ENCODE measurements at places on chromosomes 6 and 20.
A peak's percentile ranks its signal among the peaks of the same experiment; 100 is the strongest.

GRCh38 chr6:160960839-160961238 lies 30.7 kb upstream of the MAP3K4 start:
- no peak for DNase-seq

GRCh38 chr6:15585760-15586214 lies 77.0 kb downstream of the DTNBP1 start:
- DNase-seq, result no peak

DNA sequence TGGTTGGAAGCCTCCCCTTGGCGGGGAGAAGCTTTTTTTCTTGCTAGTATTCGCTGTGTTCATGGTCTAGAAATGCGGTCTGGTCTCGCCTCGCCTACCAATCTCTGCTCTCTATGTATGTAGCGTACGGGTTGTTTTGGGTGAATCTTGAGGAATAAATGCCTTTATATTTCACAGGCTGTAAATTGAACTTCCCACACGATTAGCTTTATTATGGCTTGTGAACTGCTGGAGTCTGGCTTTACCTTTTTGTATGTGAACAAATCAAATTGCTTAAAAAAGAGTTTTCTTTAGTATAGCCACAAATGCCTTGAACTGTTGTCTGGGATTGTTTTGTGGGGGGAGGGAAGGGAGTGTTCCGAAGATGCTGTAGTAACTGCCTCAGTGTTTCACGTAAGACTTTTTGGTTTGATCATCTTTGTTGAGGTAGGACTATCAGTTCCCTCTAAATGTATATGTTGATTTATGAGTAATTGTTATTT lies 2.2 kb downstream of the INSM1 start:
- no peak for DNase-seq

DNA sequence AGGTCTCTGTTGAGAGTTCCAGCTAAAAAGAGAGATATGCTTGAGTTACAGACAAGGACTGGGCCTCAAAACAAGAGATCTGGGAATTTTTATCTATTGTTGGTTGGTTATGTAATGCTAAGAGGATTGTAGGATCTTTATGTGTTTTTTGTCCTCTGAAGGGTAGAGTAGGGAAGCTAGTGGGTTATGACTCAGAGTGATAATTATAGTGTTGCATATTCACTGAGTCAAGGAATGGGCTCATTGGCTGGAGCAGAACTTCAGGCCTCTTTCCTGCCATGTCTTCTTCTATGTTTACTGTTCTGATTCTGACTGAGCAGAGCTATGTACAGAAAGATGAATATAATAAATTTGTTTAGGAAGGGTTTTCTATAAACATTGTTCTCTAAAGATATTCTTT lies 66.1 kb upstream of the NOX3 start:
- DNase-seq, result no peak

GRCh38 chr6:161418463-161418945 lies 144.6 kb upstream of the AGPAT4 start:
- peak; percentile 67 for DNase-seq

GRCh38 chr6:46412662-46413061 lies 78.6 kb downstream of the RCAN2 start:
- DNase-seq, result no peak

GRCh38 chr20:40192081-40192480 lies 497.0 kb downstream of the MAFB start:
- DNase-seq, result no peak
